Osteocyte (in vitro differentiated cells): ENCODE measurements at places on chromosomes 12 and 14. TPM values are rescaled to one million over a fixed set of nuclear protein-coding genes. Genes with fewer than 3 reads are reported as not detected.

DNA sequence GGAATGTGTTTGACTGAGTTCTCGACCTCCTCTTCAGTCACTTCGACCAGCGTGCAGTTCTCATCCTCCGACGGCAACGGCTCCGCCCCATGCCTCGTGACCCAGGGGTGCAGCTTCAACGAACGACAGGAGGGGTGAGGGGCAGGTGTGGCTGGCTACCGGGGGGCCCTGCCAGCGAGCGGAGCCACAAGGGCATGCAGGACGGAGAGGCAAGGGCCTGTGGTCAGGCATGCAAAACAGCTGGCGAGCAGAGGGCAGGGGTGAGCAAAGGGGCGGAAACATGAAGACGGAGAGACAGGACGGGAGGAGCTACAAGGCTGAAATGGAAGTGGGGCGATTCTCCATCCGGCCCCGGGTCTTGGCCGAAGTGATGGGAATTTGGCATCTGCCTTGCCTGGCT, 38.7 kb downstream of the P2RX4 start:
- DNase-seq = no peak
- peaks cover 44% of the 10 kb centered on the region for H3K36me3 ChIP-seq
- H3K27ac ChIP-seq = no peak overlapping the region
- no peak overlapping the region for H3K4me3 ChIP-seq

DNA sequence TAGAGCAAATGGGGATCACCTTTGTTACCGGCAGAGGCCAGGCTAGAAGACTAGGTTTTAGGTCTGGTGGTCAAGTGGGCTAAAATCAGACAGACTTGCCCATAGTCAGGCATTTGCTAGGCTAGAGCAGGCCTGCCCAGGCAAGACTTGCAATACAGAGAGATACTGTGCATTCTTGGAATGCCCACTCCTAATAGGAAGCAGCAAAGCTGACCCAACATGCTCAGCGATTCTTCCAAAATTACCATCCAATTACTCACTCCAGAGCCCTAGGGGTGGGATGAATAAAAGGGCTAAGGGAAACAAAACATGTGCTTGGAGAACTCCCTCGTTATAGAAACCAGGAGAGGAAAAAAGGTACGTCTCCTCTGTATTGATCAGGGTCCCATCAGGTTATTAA, 187.8 kb upstream of the AMIGO2 start:
- H3K36me3 ChIP-seq = peaks cover 2% of the 10 kb centered on the region
- no peak for DNase-seq
- H3K27me3 ChIP-seq = no peaks in the 10 kb centered on the region

DNA sequence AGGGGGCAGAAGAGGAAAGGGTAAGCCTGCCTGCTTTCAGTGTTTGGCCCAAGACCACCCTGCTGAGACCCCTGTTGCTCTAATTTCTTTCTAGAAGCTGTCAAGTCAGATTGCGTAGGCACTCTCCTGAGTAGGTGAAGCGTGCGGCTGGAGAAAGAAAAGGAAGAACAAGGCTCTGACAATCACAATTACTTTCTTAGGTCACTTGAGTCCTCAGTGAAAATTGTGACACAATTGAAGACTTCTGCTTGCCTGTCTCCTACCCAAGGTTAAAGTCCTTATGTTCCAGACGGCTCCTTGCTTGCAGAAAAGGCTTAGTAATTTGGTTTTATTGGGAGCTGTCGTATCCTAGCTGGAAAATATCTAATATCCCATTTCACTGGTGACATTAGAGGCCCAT, 721 bp upstream of the CTSG start:
- H3K4me1 ChIP-seq = no peaks in the 10 kb centered on the region
- no peak for DNase-seq
- H3K27ac ChIP-seq = no peak overlapping the region
- H3K36me3 ChIP-seq = no peaks in the 10 kb centered on the region
- H3K4me3 ChIP-seq = no peak overlapping the region
- no peaks in the 10 kb centered on the region for H3K27me3 ChIP-seq

- peaks cover 25% of the 10 kb centered on the region for H3K4me1 ChIP-seq
- H3K4me3 ChIP-seq = no peak overlapping the region
- DNase-seq = no peak
- H3K27me3 ChIP-seq = peaks cover 44% of the 10 kb centered on the region
Measured at GRCh38 chr12:124259154-124260066, 35.5 kb upstream of the RFLNA start.

DNA sequence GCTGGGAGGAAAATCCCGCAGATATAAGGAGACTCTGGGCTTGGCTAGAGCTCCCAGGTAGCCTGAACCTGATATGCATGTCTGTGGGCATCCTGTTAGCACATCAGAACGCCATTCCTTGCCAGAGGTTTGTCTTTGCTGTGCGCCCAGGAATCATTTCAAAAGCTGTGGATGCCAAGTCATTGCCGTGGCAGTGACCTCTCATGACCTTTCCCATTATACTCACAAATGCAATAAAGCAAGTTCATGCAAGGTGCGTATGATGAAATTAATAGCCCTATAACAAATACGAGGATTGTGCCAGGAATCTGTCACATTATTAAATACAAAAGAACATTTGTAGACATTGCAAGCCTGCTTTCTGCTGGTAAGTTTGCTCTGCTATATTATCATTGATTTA, 229.1 kb upstream of the PELI2 start:
- DNase-seq = no peak
- no peak overlapping the region for H3K27ac ChIP-seq
- no peaks in the 10 kb centered on the region for H3K4me1 ChIP-seq
- H3K27me3 ChIP-seq = peaks cover 30% of the 10 kb centered on the region

GRCh38 chr12:52007158-52007921, 594 bp downstream of the TAMALIN start:
- peaks cover 44% of the 10 kb centered on the region for H3K4me1 ChIP-seq
- no peak overlapping the region for H3K27ac ChIP-seq
- H3K4me3 ChIP-seq = peak overlapping the region; percentile 85
- H3K27me3 ChIP-seq = no peaks in the 10 kb centered on the region
- DNase-seq = no peak
- H3K36me3 ChIP-seq = no peaks in the 10 kb centered on the region

GRCh38 chr12:77601069-77601468, 229.6 kb upstream of the NAV3 start:
- H3K4me3 ChIP-seq = no peak overlapping the region
- no peaks in the 10 kb centered on the region for H3K36me3 ChIP-seq
- no peak for DNase-seq

- DNase-seq = no peak
- H3K27ac ChIP-seq = peak overlapping the region; percentile 96
- H3K4me1 ChIP-seq = peaks cover 17% of the 10 kb centered on the region
Measured at GRCh38 chr12:8913702-8914032, 642 bp upstream of the PHC1 start.

DNA sequence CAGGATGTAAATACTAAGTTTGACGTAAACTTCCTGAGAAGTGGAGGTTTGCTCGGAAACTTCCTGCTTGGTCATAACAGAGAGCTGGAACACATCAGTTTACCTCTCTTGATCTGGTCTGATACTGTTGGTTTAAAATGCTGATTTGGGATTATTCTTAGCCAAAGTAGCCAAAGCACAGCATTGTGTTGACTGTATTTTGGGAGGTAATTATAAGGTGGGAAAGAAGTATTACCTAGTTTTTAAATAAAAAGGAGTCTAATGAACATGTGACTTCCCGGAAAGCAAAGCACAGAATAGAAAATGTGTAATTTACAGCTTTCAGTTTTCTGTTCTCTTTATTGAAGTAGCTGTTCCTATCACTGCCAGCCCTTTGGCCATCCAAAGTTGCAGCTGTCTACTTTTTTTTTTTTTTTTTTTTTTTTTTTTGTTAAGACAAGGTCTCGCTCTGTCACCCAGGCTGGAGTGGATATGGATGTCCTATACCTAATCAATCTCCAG, 52.2 kb upstream of the SRP54 start:
- H3K4me1 ChIP-seq = peaks cover 8% of the 10 kb centered on the region
- H3K27me3 ChIP-seq = no peaks in the 10 kb centered on the region
- H3K27ac ChIP-seq = no peak overlapping the region
- H3K36me3 ChIP-seq = peaks cover 1% of the 10 kb centered on the region
- no peak overlapping the region for H3K4me3 ChIP-seq
- no peak for DNase-seq

DNA sequence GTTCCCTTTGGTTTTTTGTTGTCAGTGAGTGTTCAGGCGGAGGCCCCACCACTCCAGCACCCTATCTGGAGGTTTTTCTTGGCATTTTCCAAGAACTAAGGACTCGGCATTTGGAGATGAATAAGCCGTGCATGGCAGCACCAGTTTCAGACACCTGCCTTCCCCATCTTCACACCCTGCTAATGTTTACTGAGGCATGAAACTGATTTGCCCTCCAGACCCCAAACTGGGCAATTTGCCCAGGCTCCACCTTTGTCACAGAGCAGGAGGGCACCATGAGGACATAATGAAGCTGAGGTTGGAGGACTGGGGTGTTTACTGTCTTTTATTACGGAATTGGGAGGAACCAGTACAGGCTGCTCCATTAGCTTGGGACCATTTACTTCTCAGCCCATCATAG, 113.4 kb downstream of the LGMN start:
- no peak for DNase-seq
- H3K27me3 ChIP-seq = no peaks in the 10 kb centered on the region
- no peaks in the 10 kb centered on the region for H3K36me3 ChIP-seq
- no peak overlapping the region for H3K4me3 ChIP-seq

DNA sequence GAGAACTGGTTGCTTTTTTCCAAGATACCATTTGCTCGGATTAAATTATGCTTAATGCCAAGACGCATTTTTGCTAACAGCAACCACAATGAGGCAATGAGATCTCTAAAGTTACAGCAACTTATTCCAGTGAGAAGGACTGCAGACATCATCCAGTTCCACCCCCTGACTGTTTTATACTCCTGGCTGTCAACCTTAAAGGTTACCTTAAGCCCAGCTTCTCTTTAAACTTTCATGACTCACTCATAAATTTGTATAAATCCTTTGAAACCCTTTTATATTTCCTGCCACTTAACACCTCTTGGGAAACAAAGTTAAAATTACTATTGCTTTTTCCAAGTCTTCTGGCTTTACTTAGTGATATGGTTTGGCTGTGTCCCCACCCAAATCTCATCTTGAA, 80.2 kb downstream of the TMTC1 start:
- no peak overlapping the region for H3K4me3 ChIP-seq
- H3K27ac ChIP-seq = no peak overlapping the region
- H3K36me3 ChIP-seq = peaks cover 19% of the 10 kb centered on the region
- no peak for DNase-seq
- peaks cover 36% of the 10 kb centered on the region for H3K4me1 ChIP-seq

DNA sequence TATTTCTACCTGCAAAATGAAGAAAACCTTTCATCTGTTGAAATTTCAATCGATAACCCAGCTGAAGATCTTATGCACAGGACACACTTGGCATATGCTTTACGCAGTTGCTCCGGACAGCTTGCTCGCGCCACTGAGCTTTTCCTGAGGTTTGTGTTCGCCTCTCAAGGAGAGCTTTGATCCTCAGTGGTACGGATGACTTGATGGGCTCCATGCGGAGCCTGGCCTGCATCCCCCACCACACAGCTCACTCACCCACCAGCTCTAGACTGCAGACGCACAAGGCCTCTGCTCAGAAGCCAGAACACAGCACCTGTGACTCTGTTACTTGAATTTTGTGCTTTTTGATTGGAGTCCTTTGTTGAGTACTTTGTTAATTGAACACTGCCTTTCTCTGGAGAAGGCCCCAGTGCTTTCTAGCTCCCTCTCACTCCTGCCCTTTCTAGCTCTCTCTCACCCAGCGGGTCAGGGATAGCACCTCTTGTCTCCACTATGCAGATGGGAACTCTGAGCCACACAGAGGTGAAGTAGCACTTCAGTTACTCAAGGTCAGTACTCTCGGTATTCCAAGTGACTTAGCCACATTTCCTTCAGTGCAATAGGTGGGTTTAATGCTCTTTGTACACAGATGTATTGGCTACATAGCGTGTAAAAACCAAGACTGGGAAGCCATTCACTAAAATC, 52.1 kb downstream of the TBC1D30 start:
- H3K27me3 ChIP-seq = peaks cover 20% of the 10 kb centered on the region
- peaks cover 11% of the 10 kb centered on the region for H3K4me1 ChIP-seq
- no peak overlapping the region for H3K4me3 ChIP-seq
- H3K36me3 ChIP-seq = no peaks in the 10 kb centered on the region
- DNase-seq = no peak

GRCh38 chr14:91835197-91835919, 32.0 kb downstream of the TC2N start:
- H3K27me3 ChIP-seq = peaks cover 80% of the 10 kb centered on the region
- H3K27ac ChIP-seq = no peak overlapping the region
- H3K4me1 ChIP-seq = peaks cover 6% of the 10 kb centered on the region
- H3K36me3 ChIP-seq = no peaks in the 10 kb centered on the region
- DNase-seq = no peak

GRCh38 chr12:121170611-121171260, 38.1 kb downstream of the P2RX7 start:
- DNase-seq = no peak
- peaks cover 3% of the 10 kb centered on the region for H3K27me3 ChIP-seq
- H3K36me3 ChIP-seq = no peaks in the 10 kb centered on the region
- peaks cover 4% of the 10 kb centered on the region for H3K4me1 ChIP-seq

- no peak overlapping the region for H3K27ac ChIP-seq
- peaks cover 69% of the 10 kb centered on the region for H3K4me1 ChIP-seq
- peaks cover 3% of the 10 kb centered on the region for H3K36me3 ChIP-seq
- DNase-seq = no peak
Measured at GRCh38 chr12:3222979-3223378, 145.8 kb downstream of the TSPAN9 start.

DNA sequence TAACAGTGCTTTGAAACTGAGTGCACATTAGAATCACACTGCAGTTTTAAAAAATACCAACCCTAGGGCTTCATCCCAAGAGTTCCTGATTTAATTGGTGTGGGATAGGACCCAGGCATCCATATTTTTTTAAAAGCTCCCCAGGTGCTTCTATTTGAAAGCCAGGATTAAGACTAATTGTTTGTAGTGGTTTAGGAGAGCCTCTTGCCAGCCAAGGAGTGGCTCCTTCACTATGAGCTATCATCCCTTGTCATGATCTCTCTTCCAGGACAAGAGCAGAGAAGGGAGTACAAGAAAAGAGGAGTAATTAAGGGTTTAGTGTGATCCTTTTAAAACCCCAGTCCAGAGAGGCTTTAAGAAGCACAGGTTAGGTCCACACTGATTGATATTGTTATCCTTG, 178.0 kb downstream of the CAND1 start:
- H3K4me1 ChIP-seq = no peaks in the 10 kb centered on the region
- DNase-seq = no peak
- H3K27me3 ChIP-seq = peaks cover 2% of the 10 kb centered on the region
- H3K27ac ChIP-seq = no peak overlapping the region
- no peak overlapping the region for H3K4me3 ChIP-seq
- H3K36me3 ChIP-seq = no peaks in the 10 kb centered on the region

- no peaks in the 10 kb centered on the region for H3K36me3 ChIP-seq
- no peak overlapping the region for H3K4me3 ChIP-seq
- H3K27me3 ChIP-seq = no peaks in the 10 kb centered on the region
Measured at GRCh38 chr12:65632131-65632855, 192.0 kb upstream of the HMGA2 start.

GRCh38 chr12:11969437-11970154, 101.1 kb upstream of the BCL2L14 start:
- peaks cover 8% of the 10 kb centered on the region for H3K27me3 ChIP-seq
- H3K4me3 ChIP-seq = no peak overlapping the region
- no peak for DNase-seq

GRCh38 chr14:24055971-24056799, 4.4 kb downstream of the CARMIL3 start:
- no peak for DNase-seq
- no peak overlapping the region for H3K27ac ChIP-seq
- H3K4me3 ChIP-seq = no peak overlapping the region
- H3K4me1 ChIP-seq = peaks cover 7% of the 10 kb centered on the region

The MGST1 gene
- 17.8 and 17.9 TPM in 2 replicates for total RNA-seq

The SLIRP gene
- 76.2 and 90.4 TPM in 2 replicates for total RNA-seq

The SELPLG gene
- 0.59 and 0.78 TPM in 2 replicates for total RNA-seq

The DAO gene
- total RNA-seq = not detected in 2 replicates

The SIRT4 gene
- 0.94 and 0.97 TPM in 2 replicates for total RNA-seq

The RNASE12 gene
- not detected in 2 replicates for total RNA-seq

The CHPT1 gene
- 26.2 and 26.7 TPM in 2 replicates for total RNA-seq

The DACT1 gene
- total RNA-seq = 29.2 and 32.7 TPM in 2 replicates

The PTHLH gene
- 0.44 and 0.46 TPM in 2 replicates for total RNA-seq

The FLVCR2 gene
- total RNA-seq = 0.94 and 1.2 TPM in 2 replicates

The CLEC7A gene
- not detected in 2 replicates for total RNA-seq
